Type B pancreatic cell (in vitro differentiated cells): ENCODE measurements at places on chromosomes 4 and X. TPM values are rescaled to one million over a fixed set of nuclear protein-coding genes. Genes with fewer than 3 reads are reported as not detected.

GRCh38 chr4:15395311-15395710 lies 32.5 kb upstream of the C1QTNF7 start:
- no peak for DNase-seq

DNA sequence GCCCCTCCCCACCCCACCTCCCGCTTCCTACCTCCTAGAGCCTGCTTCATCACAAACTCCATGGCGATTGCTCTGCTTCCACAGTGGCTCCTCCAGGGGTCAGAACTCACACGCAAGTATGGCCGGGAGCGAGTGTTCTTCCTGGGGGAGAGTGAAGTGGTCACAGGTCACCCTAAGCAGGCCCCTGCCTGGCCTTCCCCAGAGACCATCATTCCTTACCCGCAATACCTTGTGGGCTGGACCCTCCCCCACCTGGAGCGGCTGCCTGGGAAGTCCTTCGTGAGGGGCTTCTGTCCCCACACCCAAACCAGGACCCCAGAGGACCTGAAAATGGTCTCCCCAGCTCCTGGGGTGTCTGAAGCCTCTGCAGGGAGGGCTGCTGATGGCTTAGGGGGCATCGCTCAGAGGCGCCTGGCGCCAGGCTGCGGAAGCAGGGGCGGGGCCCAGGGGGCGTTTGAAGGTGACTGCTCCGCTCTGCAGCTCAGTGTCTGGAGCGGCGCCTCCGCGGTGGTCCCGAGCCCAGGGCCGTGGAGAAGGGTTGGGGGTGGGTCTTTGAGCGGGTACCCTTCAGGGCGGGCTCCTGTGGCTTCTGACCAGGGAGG lies 1.4 kb downstream of the CPLX1 start:
- DNase-seq: no peak

- no peak for DNase-seq
Measured at GRCh38 chr4:4724321-4724720, 135.1 kb upstream of the MSX1 start.

DNA sequence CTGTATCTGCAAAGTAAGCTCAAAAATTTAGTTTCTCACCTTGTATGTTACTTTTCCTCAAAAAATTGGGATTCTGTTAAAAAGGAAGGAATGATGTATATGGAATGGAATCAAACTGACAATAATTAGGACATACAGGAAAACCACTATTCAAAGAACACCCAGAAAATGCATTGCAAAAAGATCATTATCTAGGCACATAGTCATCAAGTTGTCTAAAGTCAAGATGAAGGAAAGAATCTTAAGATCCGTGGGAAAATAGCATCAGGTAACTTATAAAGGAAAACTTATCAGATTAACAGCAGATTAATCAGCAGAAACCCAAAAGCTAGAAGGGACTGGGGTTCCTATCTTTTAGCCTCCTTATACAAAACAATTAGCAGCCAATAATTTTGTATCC lies 23.1 kb upstream of the PLK4 start:
- no peak for DNase-seq

GRCh38 chr4:773214-773613 lies 52.7 kb downstream of the CPLX1 start:
- DNase-seq: no peak

DNA sequence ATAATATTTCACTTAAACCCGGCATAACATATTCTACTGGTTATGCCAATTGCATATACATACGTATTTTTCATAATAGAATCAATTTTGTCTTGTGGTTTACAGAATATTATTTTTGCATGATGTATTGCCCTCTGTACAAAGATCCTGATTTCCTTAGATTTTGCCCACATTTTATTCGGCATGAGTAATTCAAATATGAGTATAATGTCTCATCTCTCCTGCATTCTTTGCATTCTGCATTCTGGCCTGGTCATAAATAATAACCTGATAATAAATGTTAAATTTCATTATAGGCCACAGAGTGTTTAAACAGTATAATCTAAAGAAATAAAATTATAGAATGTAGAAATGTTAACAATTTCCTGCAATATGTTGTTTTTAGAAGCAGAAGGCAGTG lies 205.3 kb downstream of the TLL1 start:
- no peak for DNase-seq

- DNase-seq: no peak
Measured at GRCh38 chrX:29071525-29072320, 484.5 kb downstream of the IL1RAPL1 start.

GRCh38 chr4:128776794-128777216 lies 32.7 kb upstream of the JADE1 start:
- no peak for DNase-seq

GRCh38 chr4:5789141-5789540 lies 78.1 kb downstream of the EVC start:
- peak; percentile 54 for DNase-seq

GRCh38 chrX:7120878-7121219 lies 26.7 kb upstream of the STS start:
- no peak for DNase-seq

DNA sequence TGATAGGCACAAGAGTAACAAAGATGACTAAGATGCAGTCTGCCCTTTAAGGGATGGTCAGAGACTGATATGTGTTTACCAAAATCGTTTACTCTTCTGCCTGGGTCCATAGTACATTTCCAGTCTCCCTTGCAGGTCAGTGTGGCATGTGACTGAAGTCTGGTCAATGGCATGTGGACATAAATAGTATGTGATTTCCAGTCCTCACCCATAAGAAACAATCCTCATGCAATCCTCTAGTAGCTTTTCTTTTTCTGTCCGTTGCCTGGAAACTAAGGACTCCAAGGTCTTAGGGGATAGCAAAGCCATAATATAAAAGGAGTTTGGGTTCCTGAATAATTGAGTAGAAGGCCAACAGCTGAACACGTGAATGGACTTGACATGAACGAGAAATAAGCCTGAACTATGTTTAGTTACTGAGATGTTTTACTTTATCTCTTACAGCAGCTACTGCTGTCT lies 1.1 kb downstream of the SLC9B2 start:
- no peak for DNase-seq

GRCh38 chr4:72994670-72995069 lies 74.8 kb downstream of the COX18 start:
- no peak for DNase-seq

DNA sequence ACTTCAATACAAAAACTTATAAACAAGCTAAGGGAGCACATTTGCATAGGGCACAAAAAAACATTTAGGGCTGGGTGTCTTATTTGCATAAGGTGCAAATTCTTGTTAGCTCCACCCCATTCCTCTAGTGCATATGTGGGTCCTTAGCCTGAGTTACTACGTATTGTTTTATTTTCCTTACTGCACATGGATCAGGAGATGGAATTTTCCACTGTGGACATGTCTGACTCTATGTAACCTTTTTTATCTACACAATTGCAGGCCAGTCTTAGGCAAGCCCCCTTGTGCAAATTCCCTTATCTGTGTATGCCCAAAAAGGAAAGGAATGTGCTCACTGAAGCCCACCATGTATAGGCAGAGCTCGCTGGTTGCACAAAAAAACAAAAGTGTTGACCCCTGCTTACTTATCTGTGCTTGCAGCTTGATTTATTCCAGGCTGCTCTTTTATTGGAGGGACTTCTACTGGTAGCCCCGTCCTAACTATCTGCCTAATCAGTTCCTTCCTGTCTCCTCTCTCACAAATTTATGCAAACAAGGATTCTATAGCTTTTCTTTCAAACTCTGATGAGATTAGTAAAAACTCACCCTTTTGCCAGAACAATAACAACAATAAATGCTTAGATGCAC lies 359.0 kb upstream of the MAGEB16 start:
- no peak for DNase-seq

DNA sequence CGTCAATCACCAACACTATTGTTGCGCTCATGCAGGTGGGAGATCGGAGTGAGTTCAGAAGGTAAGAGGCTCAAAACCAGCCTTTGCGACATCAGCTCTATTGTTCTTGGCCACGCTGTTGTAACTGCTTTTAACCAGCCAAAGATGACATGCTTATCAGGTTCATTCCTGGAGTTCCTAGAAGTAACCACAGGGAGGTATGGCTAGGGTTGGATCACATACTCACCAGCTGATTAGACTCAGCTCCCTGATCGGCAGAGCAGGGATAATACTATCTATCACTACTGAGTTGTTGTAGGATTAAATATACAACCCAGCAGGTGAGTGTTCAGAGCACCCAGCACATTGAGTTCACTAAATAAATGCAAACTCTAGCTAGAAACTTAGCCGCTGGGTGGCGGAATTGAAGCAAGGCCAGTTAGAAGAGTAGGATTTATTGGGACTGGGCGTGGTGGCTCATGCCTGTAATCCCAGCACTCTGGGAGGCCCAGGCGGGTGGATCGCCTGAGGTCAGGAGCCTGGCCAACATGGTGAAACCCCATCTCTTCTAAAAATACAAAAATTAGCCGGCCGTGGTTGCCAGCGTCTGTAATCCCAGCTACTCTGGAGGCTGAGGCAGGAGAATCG lies 12.4 kb downstream of the SLC34A2 start:
- DNase-seq: no peak

DNA sequence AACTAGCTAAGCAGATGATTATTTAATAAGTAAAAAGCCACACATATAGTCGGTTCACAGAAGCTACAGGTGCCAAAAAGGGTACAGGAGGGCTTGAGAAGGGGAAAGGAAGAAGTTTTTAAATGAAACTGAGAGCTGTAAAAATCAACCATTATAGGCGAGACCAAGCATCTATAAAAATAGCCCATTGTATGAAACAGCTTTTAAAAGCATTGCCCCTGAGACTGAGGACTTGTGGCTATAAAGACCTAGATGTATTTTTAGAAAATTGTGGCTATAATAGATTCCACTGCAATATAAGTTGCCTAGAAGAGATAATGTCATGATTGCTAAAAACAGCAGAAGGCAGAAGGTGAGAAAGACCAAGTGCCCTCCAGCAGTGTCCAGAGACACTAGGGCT lies 15.0 kb upstream of the TTC29 start:
- no peak for DNase-seq

- no peak for DNase-seq
Measured at GRCh38 chr4:7598939-7599790, 164.4 kb upstream of the PSAPL1 start.

GRCh38 chr4:137393044-137393443 lies 139.2 kb downstream of the PCDH18 start:
- no peak for DNase-seq

DNA sequence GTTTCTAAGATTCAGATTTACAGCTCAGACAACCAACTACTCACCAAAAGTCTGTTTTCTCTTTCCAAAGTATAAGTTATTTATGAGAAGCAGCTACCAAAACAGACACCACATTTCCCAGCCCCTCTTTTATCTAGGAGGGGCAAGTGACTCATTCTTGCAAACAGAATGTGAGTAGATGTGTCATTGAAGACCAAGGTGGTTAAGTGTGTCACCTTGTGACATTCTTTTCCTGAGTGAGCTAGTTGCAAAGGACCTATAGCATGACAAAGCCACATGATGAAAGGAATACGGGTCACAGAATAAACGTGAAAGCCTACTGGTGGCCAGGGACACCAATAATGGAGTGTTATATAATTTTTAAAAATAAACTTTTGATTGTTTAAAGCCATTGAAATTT lies 50.0 kb downstream of the SLC7A11 start:
- no peak for DNase-seq

GRCh38 chr4:124092541-124092984 lies 620.0 kb downstream of the ANKRD50 start:
- DNase-seq: no peak

DNA sequence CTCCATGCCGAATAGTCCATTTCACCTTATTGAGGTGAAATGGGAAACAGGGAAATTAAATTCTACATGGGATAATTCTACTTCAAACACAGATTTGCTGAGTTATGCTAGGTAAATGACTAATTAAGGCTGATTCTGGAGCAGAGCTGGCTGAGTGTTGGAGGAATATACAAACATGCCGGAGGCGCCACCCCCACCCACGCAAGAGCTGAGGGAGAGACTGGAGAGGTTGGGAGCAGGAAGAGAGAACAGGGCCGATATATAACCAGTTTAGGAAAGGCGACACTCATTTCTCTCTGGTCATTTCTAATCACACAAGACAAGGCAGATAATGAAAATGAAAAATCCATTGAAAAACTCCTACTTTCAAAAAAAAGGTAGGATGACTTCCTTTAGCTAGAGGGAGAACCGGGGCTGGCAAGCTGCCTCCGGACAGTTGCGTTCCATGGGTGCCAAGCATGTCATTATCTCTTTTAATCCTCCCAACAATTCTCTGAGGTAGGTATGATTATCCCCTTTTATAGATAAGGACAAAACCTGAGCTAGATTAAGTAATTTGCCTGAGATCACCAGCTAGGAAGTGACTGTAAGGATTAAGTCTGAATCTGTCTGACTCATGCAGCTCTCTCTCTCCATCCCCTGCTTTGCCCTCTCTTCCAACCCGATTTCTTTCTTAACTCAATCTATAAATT lies 27.6 kb upstream of the CFAP299 start:
- no peak for DNase-seq

- no peak for DNase-seq
Measured at GRCh38 chrX:122091571-122091970, 1044.2 kb downstream of the GLUD2 start.

- no peak for DNase-seq
Measured at GRCh38 chrX:48942895-48943294, 14.5 kb downstream of the OTUD5 start.

DNA sequence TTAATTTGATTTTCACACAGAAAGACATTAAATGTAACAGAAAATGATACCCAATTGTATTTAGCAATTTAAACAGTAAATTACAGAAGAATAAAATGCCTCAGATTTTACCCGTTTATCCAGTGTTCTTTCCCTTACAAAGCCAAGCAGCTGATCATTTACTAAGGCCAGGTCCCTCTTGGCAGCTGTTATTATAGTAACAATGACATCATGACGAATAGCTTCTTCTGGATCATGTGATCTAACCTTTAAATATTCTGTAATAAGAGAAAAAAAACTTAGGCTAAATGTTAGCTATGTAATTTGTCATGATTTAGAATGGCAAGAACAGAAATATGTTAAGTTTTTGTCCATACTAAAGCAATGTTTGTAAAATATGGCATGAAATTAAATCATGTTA lies 69.4 kb downstream of the PDS5A start:
- DNase-seq: no peak

GRCh38 chr4:155799116-155799793 lies 40.4 kb downstream of the GUCY1B1 start:
- DNase-seq: no peak

ARSJ gene
- 3.5 and 4.9 TPM in 2 replicates for total RNA-seq

OPN1MW3 gene
- not detected in 2 replicates for total RNA-seq

SRPK3 gene
- not detected in 2 replicates for total RNA-seq

BCAP31 gene
- total RNA-seq: 160 and 223 TPM in 2 replicates

IRS4 gene
- total RNA-seq: 0.81 and 13.7 TPM in 2 replicates

MND1 gene
- total RNA-seq: 3.8 and 15.2 TPM in 2 replicates

UGT2B17 gene
- total RNA-seq: 0.31 TPM in 1 of 2 replicates, not detected in the other

SMARCA1 gene
- 89.9 and 106 TPM in 2 replicates for total RNA-seq

HSFX1 gene
- 1.00 and 2.4 TPM in 2 replicates for total RNA-seq

NUDT10 gene
- 0.43 and 10.4 TPM in 2 replicates for total RNA-seq

ZNF280C gene
- total RNA-seq: 6.4 and 13.2 TPM in 2 replicates

LYAR gene
- total RNA-seq: 12.4 and 18.6 TPM in 2 replicates

PRICKLE3 gene
- total RNA-seq: 8.7 and 13.2 TPM in 2 replicates

TBX22 gene
- not detected in 2 replicates for total RNA-seq

NPY5R gene
- 8.8 TPM in 1 of 2 replicates, not detected in the other for total RNA-seq
